NB4 (cell line): ENCODE measurements at places on chromosomes 3 and 15.

DNA sequence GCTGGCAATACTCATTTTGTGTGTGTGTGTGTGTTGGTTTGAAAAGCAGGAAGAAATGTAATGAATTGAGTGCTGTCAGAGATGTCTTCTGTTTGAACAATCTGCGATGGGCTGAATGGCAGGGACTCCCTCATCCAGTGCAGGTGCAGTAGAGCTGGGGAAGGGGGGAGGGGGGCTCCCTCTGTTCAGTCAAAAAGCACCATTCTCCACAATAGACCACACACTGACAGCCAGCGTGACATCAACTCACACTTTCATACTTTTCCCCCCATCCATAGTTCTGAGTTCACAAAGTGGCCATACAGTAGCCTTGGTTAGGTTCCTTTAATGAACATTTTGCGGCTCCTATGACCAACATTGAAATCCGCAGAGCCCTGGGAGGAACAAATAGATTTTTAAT is 10.4 kb downstream of the SOX2 start:
- no peak for DNase-seq

DNA sequence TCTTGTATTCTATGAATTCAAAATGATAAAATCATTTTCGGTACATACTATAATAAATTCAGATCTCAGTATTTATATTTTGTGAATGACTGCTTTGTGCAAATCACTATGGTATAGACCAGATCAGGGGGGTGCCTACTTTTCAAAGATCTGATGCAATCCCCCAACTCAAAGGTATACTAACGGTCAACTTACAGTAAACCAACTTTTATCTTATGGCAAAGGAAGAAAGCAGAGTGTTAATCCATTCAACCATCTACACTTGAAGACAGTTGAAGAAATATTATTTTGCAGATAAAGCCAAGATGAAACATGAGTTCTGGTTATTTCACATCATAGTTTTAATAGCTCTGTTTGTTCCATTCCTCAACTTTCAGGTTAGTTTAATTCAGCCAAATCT is 197.1 kb downstream of the MEX3B start:
- DNase-seq, result no peak

DNA sequence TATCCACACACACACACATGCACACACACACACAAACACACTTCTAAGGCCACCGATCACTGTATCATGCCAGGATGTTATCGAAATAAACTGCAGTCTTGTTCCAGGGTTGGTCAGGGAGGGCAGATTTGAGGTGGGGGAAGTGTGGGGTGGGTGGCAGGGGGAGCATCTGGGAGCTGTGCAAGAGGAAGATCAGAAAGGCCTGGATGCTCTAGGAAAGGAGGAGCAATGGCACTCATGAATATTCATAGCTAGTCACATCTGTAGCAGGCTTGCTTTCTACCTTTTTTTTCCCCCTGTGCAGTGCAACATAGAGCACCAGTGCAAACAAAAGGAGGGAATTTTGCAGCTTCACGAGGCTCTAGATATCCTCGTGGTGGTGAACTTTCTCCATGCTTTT is 84.9 kb downstream of the MEIS2 start:
- no peak for DNase-seq

GRCh38 chr15:76776480-76776879 is 128.7 kb downstream of the SCAPER start:
- DNase-seq, result no peak
